ENCODE measurements at places on chromosomes 16 and 17.

GRCh38 chr16:57297856-57298255 is 13.4 kb upstream of the PLLP start:
- DNase-seq = no peak

DNA sequence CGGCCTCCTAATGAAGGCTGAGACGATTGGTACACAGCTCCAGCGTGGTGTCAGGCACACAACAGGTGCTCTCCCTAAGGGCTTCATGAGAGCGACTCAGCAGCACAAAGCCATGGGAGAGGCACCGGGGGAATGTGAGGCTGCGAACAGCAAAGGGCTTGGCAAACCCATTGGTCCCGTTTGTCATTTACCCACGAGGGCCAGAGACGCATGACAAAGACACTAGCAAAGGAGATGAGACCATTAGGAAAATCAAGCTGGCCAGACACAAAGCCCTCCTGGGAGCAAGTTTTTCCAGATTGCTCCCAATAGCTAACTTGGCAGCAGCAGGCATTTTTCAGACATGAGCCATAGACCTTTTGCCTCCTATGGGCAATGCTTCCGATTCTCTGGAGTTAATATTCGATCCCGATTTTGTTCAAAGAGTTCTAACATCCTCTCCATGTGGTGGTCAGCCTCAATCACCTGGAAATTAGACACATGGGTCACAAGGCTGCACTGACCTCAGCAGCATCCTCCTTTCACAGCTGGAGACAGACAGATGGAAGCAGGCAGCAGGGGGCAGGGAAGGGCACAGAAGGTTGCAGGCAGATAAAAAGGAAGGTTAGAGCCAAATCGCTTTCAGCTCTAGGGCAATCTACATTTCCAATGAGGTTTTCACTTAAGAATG is 38.2 kb downstream of the TK2 start:
- peak; percentile 75 for DNase-seq

DNA sequence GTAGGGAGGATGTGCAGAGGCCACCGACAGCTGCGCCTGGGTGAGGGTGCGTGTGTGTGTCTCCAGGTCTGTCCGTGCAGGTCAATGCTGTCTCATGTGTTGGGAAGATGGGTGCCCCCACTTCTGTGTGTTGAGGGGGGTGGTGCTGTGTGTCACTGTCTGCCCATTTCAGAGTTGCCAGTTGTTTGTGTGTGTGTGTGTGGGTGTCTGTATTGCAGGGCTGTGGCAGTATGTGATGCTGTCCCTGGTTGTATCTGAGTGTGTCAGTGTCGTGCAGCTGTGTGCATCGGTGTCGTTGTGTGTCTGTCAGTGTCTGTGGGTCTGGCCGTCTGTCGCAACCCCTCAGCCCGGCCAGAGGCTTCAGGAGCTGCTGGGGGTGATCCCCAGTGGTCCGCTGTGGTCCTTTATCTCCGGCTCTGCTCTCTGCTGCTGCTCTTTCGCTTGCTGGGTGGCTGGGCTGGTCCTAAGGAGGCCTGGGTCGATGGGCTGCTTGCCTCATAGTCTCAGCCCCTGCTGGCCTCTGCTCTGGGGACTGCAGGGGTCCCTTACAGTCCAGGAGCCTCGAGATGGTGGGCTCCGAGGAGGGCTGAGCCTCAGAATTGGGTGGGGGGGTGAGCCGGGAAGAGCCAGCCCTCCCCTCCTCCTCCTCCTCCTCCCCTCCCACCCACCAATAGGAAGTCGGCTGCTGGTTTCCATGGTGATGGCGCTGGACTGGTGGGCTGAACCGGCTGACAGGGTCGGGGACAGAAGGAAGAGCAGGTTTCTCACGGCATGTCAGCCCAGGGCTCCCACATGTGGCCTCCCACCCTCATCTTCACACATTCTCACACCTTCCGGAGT is at the start of gene TSPOAP1:
Gene TSPOAP1, minus strand, starts transcription at position 601 of the 840 bp plus-strand sequence. CDS start 875 bp downstream, outside the sequence.
- DNase-seq = no peak

GRCh38 chr16:50201787-50202186 is 48.7 kb downstream of the TENT4B start:
- DNase-seq = no peak

GRCh38 chr16:73878611-73879010 is 418.0 kb upstream of the PSMD7 start:
- peak; percentile 45 for DNase-seq

- no peak for DNase-seq
Observed at GRCh38 chr17:45234641-45235415, 13.1 kb downstream of the FMNL1 start.

GRCh38 chr17:1126801-1127550 is 52.8 kb downstream of the ABR start:
- DNase-seq = no peak

GRCh38 chr16:82108774-82109173 is 61.2 kb downstream of the MPHOSPH6 start:
- no peak for DNase-seq

DNA sequence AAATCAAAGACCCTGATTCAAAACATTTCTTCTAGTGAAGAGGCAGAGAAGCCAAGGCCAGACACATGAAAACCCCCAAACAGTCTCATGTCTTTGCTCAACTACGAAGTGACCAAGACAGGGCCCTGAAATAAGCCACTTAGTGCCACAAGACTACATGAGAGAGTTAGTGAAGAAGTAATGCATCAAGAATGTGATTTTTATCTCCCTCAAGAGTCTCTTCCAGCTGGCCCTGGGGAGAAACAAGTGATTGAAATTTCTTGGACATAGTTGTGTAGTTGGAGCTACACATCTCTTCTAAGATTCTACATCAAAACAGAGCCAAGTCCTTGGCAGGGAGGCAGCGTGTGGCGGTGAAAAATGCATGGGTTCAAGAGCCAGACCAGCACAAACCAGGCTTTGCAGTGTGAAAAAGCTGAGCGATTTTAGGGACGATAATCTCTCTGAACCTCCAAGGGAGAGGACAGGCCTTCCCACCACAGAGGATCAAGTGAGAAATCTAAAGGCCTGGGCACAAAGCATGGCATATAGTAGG is 30.6 kb downstream of the LYRM1 start:
- DNase-seq = no peak

DNA sequence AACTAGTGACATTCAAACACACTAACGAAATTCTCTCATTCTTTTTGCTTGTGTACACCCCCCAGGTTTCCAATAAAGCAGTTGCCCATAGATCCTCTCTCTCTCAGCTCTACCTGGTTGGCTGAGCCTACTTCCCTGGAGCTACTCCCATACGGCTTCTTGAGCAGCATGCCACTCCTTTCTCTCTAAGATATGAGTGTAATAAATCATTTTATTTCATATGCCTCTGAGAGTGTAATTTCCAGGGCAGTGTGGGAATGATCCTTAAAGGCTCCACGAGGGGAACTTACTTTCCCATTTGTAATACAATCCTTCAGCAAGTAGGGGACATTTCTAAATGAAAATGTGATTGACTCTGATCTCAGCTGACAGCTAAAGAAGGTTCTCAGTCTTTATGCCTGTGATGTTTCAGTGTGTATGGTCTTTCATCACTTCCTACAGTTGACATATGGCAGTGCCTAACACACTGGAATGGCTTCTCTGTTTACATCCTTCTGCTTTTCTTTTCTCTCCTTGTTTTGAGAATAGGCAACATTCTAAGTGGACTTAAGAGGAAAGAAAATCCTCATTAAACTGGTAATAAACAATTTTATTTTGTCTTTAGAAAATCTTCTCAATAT is 1194.3 kb upstream of the CDH8 start:
- no peak for DNase-seq

GRCh38 chr16:48565752-48566151 is 44.2 kb downstream of the N4BP1 start:
- DNase-seq = no peak

DNA sequence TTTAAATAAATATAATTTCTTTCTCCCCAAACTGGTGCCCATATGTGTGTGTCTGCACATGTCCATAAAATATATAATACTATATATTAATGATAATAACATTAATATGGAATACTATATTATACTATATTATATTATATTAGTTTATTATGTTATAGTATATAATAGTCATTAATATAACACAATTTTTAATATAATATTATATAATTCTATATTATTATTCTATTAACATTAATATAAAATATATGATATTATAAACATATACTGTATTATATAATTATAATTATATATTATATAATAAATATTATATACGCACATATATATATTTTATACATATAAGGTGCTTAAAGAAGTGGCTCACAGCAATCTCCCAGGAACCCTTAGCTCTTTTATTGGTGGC is 513.0 kb upstream of the CDH11 start:
- DNase-seq = no peak

DNA sequence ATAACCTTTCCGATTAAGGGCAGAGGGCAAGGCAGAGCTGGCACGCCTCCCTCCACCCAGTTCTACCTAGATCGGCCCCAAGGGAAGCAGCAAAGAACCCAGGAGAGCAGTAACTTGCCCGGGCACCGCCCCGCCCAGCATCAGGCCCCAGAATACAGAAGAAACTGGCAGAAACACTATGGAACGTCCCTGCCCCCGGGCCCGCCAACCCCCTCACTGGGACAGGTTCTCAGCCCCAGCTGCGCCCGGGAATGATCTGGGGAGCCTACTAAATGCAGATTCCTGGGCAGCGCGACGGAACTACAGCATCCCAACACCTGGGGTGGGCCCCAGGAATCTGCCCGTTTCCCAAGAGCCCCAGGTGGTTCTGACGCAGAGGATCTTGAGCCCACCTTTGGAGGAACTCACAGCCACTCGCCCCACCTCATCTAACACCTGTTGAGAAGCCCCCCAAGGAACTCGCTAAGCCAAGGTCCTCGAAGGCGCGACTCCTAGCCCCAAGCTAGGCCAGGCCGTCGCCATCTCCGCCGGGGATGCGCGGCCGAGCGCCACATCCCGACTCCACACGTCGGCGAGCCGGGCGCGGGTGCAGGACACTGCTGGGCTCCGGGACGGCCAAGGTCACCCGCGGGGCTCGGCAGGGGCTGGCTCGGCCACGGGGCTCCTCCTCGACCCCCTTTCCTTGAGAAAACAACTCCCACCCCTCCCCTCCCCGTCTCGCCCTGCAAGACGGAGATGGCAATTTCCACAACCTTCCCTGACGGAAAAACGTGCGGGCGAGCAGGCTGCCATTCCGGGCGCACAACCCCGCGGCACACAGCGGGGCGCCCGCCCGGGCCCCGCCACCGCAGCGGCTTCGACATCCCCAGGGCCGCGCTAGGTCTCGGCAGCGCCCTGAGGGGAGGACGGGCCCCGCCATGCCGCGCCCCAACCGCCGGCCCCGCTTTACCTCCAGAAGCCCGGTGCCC is 913 bp downstream of the CDIP1 start:
- no peak for DNase-seq

DNA sequence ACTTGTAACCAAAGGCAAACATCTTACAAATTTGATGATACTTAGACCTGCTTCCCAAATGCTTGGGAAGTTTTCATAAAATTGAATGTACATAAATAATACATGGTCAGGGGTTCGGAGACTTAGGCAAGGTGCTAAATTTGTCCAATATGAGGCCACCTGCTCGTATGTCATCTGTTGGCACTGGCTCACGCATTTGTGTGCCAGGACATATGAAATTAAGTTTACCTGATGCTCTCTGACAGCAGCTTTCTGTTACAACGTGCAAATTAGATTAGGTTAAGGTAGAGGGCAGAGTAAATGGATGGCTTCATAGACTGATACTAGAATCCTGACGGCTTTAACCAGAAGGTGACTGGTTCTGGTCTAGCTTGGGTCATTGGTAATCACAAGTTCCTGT is 970.3 kb upstream of the RBFOX1 start:
- DNase-seq = no peak

GRCh38 chr16:1078579-1079021 is 6.1 kb downstream of the SSTR5 start:
- DNase-seq = peak; percentile 76

- DNase-seq = no peak
Observed at GRCh38 chr17:55434721-55435120, 13.1 kb upstream of the MMD start.
